ENCODE measurements at places on chromosomes 7 and 10.

DNA sequence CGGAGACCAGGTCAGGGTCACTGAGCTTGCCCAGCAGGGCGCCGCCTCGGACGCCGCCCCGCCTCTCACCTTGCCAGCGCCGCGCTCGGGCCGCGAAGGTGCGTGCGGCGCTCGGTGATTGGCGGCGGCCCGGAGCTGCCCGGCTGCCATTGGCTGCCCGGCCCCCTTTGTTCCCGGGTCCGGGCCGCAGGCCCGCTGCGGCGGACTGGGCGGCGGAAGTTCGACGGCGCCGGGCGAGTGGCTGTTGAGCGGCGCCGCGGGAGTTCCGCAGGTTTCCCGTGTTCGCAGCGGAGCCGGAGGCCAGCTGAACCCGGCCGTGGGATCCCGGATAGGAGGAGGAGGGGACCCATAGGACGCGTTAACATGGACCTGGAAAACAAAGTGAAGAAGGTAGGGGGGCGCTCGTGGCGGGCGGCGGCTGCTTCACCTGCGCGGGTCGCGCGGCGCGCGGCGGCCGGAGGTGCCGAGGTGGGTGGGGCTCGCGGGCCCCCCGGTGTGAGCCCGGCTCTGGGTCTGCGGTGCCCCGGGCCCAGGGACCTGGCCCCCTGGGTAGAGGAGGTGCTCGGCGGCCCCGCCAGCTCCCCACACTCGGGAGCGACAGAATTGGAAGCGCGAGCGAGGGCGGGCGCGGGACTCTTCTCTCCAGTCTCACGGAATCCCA, at the start of gene TES:
Gene TES (plus strand): TSS at position 195 of the 661 bp plus-strand sequence. CDS start 169 bp downstream, at position 364.
- peak; percentile 26 for DNase-seq

- DNase-seq: no peak
Observed at GRCh38 chr10:111128331-111129180, 51.7 kb downstream of the ADRA2A start.

- DNase-seq: no peak
Observed at GRCh38 chr7:117605712-117606111, 125.9 kb downstream of the CFTR start.

DNA sequence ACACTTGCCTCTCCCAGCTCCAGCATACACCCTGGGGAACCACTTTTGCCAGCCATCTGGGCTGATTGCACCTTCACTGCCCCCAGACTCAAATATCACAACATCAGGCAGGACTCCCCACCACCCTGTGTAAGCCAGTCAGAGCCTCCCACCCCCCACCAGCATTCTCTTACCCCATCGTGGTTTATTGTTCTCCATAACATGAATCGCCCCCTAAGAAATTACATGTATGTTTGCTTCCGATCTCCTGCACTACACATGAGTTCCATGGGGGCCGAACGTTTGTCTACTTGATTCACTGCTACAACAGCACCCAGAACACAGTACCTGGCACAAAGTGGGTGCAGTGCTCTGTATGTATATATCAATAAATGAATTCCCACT, 39.4 kb downstream of the CREB3L2 start:
- DNase-seq: no peak
